ENCODE measurements at places on chromosomes 11 and 22. TPM values are rescaled to one million over a fixed set of nuclear protein-coding genes. Genes with fewer than 3 reads are reported as not detected.

Gene PPP1R14B
- total RNA-seq: 394 TPM

Gene GUCY1A2
- total RNA-seq: 0.07 TPM

Gene F2
- total RNA-seq: 2.0 TPM

Gene MS4A7
- not detected for total RNA-seq

Gene C11orf42
- not detected for total RNA-seq

Gene PKNOX2
- total RNA-seq: not detected

Gene TRIM51
- not detected for total RNA-seq

Gene NPAS4
- not detected for total RNA-seq

Gene CSNK2A3
- 2.8 TPM for total RNA-seq

Gene OR8G1
- not detected for total RNA-seq

Gene RAB39A
- 0.27 TPM for total RNA-seq

Measured in A549 treated with RU486 at 1 μM for 4 hours (cell line).